ENCODE measurements at places on chromosomes 2 and 18. TPM values are rescaled to one million over a fixed set of nuclear protein-coding genes. Genes with fewer than 3 reads are reported as not detected.

Gene VSNL1
- total RNA-seq, result not detected

Gene CD226
- total RNA-seq, result 57.2 TPM

Gene RUFY4
- 2.0 TPM for total RNA-seq

Gene GPR45
- not detected for total RNA-seq

Gene PEX13
- 20.0 TPM for total RNA-seq

Gene OTOS
- not detected for total RNA-seq

Gene POTEF
- total RNA-seq, result not detected

Gene FAM110C
- 0.14 TPM for total RNA-seq

Gene ACMSD
- not detected for total RNA-seq

Gene UGT1A5
- not detected for total RNA-seq

Gene ALPI
- total RNA-seq, result not detected

Gene REG1B
- not detected for total RNA-seq

Gene C2orf76
- 12.3 TPM for total RNA-seq

Gene LIPG
- 0.64 TPM for total RNA-seq

Gene SERPINB10
- total RNA-seq, result not detected

Gene RHBDD1
- total RNA-seq, result 29.1 TPM

Gene FARSB
- 68.3 TPM for total RNA-seq

Gene CHRND
- total RNA-seq, result not detected

Gene MC2R
- total RNA-seq, result not detected

Gene CRACDL
- 0.30 TPM for total RNA-seq

Gene CELF4
- not detected for total RNA-seq

Gene ECEL1
- total RNA-seq, result 0.14 TPM

Gene ANKRD30B
- total RNA-seq, result not detected

Gene RIT2
- not detected for total RNA-seq

Measured in activated naive CD8-positive, alpha-beta T cell treated with anti-CD3 and anti-CD28 coated beads for 36 hours (primary cell).